Mesenteric fat pad (tissue), 1 donor: ENCODE measurements at places on chromosomes 4 and X. TPM values are rescaled to one million over a fixed set of nuclear protein-coding genes. Genes with fewer than 3 reads are reported as not detected.

DNA sequence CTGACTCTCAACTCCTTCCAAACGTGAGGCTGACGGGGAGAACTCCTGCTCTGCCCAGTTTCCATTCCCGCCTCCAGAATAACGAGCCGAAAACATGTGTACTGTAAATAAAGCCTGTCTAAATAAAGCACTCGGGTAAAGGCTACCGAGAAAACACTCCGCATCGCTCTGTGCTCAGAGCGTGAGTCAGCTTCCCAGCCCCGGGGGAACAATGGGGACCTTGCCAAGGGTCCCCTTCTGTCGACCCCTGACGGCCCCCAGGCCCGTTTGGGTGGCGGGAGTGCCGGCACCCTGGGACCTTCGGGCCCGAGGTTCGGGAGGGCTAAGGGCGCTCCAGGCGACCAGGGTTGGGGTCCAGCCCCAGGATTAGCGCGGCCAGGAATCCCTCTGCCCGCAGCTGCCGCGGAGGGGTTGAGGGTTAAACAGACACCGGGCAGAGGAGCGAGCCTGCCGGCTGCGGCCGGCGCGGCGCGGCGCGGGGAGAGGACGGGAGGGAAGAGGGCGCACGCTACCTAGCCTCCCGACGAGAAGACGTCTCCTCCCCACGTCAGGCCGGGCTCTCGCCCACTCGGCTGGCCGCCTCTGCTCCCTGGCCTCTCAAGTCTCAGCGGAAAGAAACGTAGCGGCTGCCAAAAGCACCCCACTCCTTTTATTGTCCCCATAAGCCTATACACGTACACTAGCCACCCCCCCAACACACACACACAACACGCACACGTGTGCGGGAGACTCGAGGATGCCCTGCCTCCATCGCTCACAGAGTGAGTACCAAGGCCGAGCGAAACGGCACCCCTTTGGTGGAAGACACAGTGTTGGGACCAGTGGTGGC is 85.5 kb downstream of the BCOR start:
- no peak for DNase-seq

DNA sequence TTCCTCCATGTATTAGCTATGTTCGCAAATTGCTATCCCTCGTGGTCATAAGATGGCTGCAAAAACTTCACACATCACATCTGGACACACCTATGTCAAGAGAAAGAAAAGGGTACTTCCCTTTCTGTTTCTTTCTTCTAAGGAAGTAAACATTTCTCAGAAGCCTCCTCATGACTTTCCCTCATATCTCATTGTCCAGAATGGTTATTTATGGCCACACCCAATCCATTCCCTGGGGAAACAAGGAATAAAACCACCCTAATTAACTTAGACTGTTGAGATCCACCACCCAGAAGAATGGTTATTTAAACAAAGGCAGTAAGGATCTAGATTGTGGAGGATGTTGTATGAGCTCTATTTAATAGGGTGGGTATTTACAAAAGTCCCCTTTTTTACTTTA is 160.8 kb upstream of the LNX1 start:
- no peak for DNase-seq

- DNase-seq, result no peak
Measured at GRCh38 chrX:71913156-71913950, 2.7 kb downstream of the NHSL2 start.

Gene SLC7A11
- 0.93 TPM for total RNA-seq

GRCh38 chr4:84051089-84051488 is 448.0 kb downstream of the NKX6-1 start:
- no peak for DNase-seq

DNA sequence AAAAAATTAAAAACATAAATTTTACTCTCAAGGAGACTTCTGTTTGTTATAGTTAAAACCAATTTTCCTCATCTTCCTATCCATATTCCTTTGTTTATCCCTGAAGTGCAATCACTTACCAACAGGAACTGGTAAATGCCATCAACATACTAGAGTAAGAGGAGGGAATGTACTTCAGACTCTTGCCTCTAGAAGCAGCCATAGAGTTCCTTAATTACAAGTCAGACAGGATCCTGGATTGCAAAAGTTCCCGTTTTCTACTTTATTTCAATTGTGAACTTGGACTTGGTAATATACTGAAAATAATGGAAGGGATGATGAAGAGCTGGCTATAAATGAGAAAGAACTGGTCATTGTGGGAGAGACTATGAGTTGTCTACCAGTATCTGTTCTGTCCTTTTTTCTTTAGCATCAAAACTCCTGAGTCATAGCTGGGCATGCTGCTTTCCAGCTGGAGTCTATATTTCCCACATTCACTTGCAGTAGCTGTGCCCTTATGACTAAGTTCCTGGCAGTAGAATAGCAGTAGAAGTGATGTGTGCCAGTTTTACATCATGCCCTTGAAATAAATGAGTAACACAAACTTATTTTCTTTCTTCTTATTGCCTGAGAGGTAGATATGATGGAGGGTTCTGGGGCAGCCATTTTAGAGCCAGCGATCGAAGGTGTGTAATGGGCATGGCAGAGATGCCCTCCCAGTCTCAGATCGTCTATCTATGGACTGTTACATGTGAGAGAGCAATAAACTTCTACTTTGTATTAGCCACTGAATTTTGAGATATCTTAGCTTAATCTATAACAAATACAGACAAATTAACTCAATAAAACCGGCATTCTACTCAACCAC is 26.8 kb upstream of the SPARCL1 start:
- no peak for DNase-seq

Gene PPARGC1A
- 9.7 TPM for total RNA-seq

Gene RNF113A
- total RNA-seq, result 10.1 TPM

DNA sequence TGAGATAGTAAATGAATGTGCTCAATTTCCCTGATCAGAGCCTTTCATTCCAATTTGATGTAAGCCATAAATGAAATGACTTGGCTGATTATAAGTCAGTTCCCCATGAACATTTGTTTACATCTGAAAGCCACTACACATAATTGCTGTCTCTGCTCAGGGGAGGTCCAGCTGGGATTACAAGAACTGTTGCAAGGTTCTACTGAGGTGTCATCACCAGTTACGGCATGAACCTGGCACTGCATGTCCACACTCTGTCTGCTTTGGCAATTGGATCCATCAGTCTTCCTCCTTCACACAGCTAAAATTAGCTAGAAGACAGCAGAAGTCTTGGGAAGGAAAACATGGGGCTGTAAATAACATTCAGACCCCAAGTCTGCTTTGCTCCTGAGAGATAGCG is 12.8 kb upstream of the MBNL3 start:
- no peak for DNase-seq

- no peak for DNase-seq
Measured at GRCh38 chr4:100422894-100423293, 94.9 kb downstream of the EMCN start.

DNA sequence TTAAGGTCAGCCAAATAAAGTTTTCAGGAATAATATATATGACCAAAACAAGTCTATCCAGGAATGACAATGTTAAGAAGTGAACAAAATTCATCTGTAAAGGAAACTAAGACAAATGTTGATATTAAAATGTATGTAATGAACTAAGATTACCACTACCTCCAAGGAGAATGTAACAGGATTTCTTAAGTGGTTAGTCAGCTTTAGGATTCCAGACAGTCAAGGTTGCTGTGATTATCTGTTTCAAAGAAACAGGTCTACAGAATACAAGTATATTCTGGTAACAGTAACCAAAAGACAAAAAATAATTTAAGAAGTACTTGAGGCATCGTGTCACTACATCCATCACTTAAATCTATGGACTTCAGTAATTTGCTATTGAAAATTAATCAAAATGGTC is 172.8 kb downstream of the SCFD2 start:
- no peak for DNase-seq

DNA sequence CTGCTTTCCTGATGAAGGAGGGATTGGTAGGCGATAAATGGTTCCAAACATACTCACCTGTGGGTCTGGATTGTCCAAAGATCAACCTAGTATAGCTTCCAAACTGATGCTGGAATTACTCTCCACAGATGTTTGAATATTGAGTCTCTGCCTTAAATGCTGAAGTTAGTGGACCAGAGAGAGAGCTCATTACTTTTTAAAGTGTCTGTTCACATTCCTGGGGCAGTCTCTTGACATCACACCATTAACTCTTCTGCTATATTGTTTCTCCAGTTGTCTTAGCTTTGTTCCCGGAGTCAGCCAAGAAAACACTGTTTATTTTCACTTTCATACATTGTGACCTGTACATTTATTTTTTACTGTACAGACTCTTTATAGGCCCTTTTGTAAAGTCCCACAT is 35.4 kb downstream of the ARHGEF38 start:
- no peak for DNase-seq

Gene TMPRSS11A
- total RNA-seq, result not detected

DNA sequence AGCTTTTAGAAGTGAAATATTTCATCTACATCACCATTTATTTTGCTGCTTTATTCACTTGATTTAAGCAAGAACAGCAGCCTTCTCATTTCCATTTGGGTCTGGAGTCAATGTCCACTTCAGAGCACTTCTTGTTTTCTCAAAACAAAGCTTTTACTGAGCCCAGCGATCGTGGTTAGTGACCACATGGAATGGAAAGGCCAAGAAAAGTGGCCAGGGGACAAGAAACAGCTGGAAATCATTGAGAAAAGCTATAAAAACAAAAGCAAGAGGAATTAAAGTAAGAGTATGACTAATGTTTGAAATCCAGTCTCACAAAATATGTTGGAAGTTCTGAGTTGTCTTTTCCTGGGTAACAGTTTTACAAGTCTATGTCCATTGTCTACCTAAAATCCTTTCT is 328.4 kb upstream of the INTU start:
- no peak for DNase-seq

- no peak for DNase-seq
Measured at GRCh38 chr4:85725721-85726170, 250.8 kb downstream of the ARHGAP24 start.

GRCh38 chrX:30561191-30561590 is 16.4 kb downstream of the TASL start:
- no peak for DNase-seq

DNA sequence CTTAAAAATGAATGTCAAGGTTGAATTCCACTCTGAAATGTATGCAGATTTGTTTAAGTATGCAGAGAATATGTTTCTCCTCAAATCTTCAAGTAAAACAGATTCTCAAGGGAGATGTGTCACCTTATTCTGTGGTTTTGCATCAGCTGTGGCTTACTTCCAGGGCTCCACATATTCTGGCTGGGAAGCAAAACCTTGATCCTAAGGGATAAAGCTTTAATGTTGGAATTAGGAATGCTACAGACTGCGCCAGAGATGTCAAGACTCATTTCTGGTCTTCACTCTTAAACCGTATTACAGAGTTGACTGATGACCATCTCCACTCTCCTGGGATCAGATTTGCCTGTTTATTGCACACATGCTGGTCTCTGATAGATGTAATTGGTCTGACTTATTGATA is 143.9 kb upstream of the DIPK2B start:
- DNase-seq, result no peak

DNA sequence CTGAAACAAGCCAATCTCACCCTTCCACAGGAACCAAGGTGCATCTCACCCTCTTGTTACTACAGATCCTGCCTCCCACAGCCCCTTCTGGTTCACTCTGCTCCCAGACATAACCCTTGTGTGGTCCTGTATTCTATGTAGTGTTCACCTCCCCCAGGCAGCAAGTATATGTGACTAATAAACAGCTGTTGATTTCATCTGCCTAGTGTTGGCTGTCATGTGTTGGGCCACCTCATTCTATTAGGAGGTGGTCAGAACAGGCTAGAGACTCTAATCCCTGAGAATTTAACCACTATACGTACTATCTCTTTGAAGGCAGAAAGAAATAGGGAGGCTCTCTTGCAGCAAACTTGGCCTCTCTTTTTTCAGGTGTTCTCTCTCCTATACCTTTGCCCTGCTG is 134.3 kb upstream of the RPL34 start:
- DNase-seq, result no peak

DNA sequence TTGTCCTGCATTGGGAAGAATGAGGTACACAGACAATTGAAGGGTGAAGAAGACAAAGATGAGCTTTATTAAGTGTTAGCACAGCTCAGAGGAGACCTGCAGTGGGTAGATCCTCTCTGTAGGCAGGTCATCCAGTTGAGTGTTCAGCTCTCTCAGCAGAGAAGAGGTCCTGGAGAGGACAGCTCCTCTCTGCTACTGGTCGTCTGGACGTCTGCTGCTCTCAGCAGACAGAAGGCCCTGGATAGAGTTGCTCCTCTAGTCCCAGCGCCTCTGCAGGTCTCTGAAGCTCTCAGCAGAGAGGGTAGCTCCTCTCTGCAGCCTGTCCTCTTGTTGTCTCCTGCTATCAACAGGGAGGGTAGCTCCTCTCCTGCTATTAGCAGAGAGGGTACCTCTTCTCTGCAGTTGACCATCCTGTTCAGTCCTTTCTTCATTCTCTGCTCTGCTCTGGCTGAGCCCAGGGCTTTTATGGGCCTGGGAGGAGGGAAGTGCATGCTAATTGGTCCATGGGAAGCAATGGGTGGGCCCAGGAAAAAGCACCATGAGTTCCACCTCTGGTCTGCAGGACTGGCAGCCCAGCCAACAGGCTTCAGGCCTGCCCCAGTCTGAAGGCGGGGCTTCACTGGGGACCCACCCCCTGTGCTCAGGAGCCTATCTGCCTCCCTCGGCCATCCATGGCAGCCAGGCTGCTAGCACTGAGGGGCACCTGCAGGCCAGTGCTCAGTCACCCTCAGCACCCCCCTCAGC is 54.1 kb upstream of the IBSP start:
- no peak for DNase-seq

Gene PPEF2
- total RNA-seq, result not detected

Gene TRIM2
- total RNA-seq, result 17.6 TPM
